Substantia nigra (tissue), 51 donors: ENCODE measurements at places on chromosomes 5 and 9.

DNA sequence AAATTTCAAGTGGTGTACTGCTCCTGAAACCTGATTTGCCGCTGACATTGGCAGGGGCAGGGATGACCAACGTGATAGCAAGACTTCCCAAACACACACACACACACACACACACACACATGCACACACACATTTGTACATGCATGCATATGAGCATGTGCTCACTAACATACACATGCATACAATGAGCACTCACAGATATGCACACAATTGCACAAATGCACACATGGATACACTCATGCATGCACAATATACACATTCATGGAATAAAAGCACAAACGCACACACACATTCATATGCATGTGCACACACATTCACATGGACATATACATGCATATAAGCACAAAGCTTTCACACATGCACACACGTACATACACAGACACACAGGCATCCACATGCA, 181.2 kb upstream of the ZNF618 start:
- DNase-seq: no peak

DNA sequence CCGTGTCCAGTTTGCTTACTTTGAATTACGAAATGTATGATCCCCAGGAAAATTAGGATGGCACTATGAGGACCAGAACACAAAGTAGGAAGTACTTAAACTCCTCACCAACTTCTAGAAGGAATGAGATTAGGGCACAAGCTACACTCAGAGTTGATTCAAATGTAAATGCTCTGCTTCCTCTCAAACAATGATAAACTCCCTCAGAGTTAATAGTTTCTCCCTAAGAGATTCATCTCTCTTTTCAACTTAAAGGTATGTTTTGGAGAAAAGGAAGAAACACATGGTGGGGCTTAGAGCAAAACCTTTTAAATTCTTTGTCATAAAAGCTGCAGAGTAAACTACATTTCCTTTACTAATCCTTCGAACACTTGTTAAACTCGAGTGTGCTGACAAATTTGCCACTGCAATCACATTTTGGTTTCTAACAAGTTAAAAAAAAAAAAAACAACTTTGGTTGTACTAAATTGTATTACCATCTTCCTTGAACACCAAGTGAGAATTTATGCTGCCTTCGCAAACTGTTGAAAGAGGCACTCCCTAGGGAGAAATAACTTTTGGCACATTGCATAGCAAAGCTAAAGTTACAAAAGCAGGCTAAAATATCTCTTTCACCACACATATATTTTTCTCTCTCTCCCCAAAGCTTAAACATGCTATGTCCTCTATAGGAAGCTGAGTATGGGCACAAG, 66.6 kb downstream of the DENND1A start:
- no peak for DNase-seq

GRCh38 chr5:68534956-68535520, 319.5 kb downstream of the PIK3R1 start:
- DNase-seq: no peak

DNA sequence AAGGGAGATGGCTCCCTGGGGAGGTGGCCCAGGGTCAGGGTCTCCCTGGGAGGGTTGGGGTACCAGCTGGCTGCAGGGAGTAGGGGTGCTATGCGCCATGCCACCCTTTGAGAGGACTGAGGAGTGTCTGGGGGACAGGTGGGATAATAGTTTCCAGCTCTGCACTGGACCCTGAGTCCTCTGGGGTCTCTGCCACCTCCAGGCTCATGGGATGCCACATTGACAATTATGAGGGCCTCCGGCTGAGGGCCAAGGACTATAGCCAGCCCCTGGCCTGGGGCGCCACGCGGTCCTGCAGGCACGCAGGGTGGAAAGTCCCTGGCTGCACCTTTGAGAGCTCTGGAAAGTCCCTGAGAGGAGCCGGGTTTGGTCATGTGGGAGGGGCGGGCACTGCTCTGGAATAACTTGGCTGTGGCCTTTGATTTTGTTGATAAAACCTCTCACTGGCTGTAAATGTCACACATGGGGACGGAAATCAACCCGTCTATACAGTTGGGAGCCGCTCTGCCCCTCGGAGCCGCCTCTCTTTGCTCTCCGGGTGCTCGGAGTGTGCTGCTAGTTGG, 16.0 kb downstream of the TRAF2 start:
- DNase-seq: no peak

GRCh38 chr9:131018621-131019020, 9.6 kb downstream of the LAMC3 start:
- no peak for DNase-seq

DNA sequence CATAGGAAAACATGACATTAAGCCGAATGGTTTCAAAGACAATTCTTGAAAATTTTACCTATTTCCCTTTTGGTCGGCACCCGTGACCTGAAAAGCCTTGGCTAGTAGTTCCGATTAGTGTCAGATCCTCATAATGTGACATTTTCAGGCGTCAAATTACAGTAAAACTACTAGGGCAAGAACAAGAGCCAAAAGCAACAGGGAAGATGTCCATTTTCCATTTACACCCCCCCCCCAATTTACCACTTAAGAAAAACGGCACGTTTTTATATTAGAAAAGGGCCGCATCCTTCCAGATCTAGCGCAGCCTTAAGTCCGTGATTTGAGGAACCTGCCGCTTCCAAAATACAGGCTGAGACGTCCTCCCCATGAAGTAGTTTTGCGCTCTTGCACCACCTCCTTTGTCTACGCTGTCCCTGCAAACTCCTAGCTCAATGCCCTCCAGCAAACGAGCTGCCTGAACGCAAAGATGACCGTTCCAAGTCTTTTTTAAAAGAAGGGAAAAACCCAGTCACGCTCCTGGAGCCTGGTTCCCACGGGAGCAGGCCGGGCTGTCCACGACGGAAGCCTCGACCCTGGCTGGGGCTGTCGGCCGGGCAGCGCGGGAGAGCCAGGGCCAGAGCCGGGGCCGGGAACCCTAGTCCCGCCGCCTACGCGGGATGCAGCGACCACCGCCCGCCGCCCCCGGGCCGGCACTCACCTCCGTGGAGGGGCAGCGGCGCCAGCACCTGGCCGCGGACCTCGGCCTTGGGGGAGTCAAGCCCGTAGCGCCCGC, 616 bp downstream of the RNF130 start:
- DNase-seq: no peak

GRCh38 chr5:121121786-121122185, 657.7 kb downstream of the PRR16 start:
- DNase-seq: no peak

DNA sequence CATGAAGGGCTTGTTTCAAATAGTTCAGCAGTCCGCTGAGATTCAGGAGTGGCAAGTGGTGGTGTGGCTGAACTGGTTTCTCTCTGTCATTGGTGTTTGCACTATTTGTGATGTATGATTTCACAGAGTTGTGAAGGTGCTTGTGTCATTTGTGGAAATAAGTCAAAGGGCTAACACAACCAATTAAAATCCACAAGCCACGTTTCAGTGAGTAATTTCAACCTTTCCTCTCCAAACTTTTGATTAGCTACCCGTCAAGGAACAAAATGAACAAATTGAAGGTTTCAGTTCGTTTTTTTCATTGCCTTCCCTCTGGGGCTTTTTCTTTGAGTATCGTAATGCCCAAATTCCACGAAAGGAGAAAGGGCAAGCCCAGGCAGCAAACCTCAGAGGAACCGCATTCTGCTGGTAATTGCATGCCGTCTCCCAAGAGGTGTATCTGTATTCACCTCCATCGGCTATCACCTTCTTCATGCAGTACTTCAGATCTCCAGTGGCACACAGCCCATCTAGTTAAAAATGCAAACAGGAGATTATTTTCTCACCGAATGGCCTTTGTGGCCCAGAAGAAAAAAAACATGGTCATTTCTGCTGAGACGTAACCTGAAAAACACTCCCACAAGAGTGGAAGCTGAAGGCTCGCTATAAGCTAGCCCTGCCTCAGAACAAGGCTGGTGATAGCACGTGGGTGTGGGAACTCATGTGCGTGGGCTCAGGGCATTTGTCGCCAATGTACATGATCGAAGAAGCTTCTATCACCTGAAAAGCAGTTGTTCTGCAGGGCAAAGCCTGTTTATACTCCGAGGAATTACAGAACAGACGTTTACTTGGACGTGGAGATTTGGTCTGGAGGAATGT, 197.1 kb downstream of the NR3C1 start:
- DNase-seq: no peak

- DNase-seq: no peak
Observed at GRCh38 chr5:38447056-38447455, 109.4 kb downstream of the LIFR start.

GRCh38 chr5:131229623-131230022, 34.2 kb upstream of the CDC42SE2 start:
- DNase-seq: no peak

GRCh38 chr9:116275418-116276195, 122.0 kb downstream of the PAPPA start:
- no peak for DNase-seq

- no peak for DNase-seq
Observed at GRCh38 chr9:13557746-13558145, 278.3 kb upstream of the MPDZ start.

- no peak for DNase-seq
Observed at GRCh38 chr9:98333703-98334582, 78.5 kb upstream of the TBC1D2 start.

- DNase-seq: no peak
Observed at GRCh38 chr9:119773823-119774222, 404.6 kb upstream of the BRINP1 start.

DNA sequence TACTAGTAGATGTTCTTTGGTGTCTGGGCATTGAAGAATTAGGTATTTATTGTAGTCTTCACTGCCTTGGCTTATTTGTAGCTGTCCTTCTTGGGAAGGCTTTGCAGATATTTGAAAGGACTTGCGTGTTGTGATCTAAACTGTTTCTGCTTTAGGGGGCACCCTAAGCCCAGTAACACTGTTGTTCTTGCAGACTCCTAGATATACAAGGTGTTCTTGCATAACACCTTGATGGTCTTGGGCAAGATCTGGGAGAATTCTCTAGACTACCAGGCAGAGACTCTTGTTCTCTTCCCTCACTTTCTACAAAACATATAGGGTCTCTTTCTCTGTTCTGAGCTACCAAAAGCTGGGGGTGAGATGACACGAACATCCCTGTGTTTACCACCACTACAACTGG, 179.1 kb downstream of the FAM170A start:
- DNase-seq: no peak

GRCh38 chr9:5864446-5864845, 26.2 kb upstream of the MLANA start:
- DNase-seq: no peak

GRCh38 chr9:114602620-114603019, 8.5 kb upstream of the TMEM268 start:
- DNase-seq: no peak

GRCh38 chr9:129930743-129931142, 95.5 kb downstream of the USP20 start:
- DNase-seq: no peak
